Adrenal gland (tissue), 19 donors: ENCODE measurements at places on chromosomes 16 and 17. TPM values are rescaled to one million over a fixed set of nuclear protein-coding genes. Genes with fewer than 3 reads are reported as not detected.
A peak's percentile ranks its signal among the peaks of the same experiment; 100 is the strongest.

- no peak for DNase-seq
Measured at GRCh38 chr16:19876501-19877059, 8.1 kb downstream of the GPRC5B start.

GRCh38 chr17:45132572-45133463 is 503 bp upstream of the PLCD3 start:
- DNase-seq = peak; percentile 88

DNA sequence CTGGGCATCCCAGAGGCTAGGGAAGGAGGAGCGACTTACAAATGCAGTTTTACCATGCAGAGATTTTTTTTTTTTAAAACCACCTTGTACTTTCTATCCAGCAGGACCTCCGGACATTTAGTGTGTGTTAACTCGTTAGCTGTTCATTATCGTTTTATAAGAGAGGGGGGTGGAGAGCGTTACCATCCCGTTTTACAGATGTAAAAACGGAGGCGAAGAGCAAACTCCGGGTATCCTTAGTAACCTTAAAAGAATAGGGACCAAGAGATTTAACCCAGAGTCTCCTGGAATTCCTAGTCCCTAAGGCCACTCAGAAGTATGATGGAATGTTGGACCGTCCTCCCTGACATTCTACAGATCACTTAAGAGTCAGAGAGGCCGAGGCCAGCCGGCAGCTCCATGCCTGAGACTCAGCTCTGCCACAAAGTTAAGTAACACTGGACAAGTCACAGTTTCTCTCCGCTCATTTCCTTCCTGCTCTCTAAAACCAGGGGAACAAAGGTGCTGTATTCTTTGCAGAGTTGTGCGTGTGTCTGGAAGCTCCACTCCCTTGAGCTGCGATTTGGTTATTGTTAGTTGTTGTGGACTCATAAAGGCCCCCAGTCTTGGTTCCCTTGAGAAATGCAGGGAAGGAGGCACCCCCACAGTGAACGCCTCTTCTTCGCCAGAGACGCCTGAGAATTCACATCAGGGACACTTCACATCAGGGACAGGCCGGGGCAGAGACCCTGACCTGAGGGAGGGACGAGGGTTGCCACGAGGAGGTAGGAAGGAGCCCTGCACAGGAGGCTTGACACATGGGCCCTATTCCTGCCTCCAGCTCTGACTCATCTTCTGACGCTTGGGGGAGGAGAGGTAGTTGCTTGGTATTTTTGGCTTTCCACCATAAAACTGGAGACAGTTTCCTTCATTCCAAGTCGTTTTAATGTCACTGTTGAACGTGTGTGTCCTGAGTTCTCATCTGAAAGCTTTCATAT is 1.2 kb downstream of the DUSP14 start:
- peak; percentile 87 for DNase-seq

- no peak for DNase-seq
Measured at GRCh38 chr17:796609-797008, 14.5 kb downstream of the MRM3 start.

GRCh38 chr16:49594685-49595498 is 221.3 kb downstream of the C16orf78 start:
- no peak for DNase-seq

- DNase-seq = no peak
Measured at GRCh38 chr16:21989133-21989532, 11.8 kb downstream of the PDZD9 start.

TPSG1 gene
- not detected for total RNA-seq
